Inflammatory macrophage treated with lipopolysaccharide for 1 hour (primary cell): ENCODE measurements at places on chromosomes 16 and 17.

GRCh38 chr17:33520426-33521330 lies 227.6 kb upstream of the ASIC2 start:
- peak; percentile 15 for DNase-seq

- DNase-seq: no peak
Observed at GRCh38 chr17:14505606-14506005, 204.7 kb downstream of the HS3ST3B1 start.

GRCh38 chr17:65173284-65173793 lies 36.2 kb downstream of the RGS9 start:
- DNase-seq: no peak

GRCh38 chr17:39208136-39208535 lies 8.1 kb downstream of the RPL19 start:
- DNase-seq: peak; percentile 54

DNA sequence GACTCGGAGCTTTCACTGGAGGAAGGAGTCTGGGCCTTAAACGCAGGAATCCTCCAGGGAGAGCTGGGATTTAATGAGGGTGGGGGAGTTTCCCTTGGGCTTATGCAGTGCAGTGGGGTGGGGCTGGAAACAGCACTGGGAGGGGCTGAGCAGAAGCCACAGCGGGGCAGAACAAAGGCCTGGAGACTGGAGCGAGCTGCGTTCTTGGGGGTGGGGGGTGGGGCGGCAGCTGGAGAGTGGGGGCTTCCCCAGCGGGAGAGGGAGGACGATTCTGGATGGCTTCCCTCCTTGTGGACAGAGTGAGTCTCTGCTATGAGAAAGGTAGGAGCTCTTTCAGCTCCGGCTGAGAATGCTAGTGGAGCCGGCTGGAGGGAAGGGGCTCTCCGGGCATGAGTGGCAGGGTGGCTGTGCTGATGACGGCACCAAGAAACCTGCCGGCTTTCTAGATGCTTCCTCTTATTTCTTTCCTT lies 406.0 kb downstream of the SEC14L1 start:
- DNase-seq: peak; percentile 9

DNA sequence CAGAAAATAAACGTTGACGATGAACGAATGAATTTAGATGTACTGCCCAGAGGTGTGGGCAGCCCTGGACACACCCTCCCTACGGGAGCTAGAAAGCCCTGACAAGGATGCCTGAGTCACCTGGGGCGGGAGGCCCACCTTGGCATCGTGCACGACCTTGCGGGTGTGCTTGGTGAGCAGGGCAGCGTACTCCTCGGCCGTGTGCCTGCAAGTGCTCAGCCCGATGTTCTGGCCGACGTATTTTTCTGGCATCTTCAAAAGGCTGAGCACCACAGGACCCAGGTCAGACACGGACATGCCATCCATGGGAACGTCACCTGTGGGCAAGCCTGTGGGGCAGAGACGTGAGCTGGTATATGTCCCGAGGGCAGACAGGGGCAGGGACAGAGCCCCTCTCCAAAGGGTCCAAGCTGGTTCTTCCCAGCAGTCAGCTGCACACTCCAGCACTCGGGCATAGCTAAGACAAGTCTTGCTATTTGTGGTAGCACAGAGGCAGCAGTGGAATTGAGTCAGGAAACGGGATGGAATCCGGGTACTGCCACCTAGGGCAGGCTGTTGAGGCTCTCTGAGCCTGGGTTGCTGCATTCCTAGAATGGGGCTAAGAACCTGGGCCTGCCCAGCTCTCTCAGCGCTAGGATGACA lies 10.8 kb downstream of the NMRAL1 start:
- DNase-seq: no peak

- DNase-seq: no peak
Observed at GRCh38 chr17:81420769-81421462, 25.7 kb downstream of the BAHCC1 start.

- peak; percentile 15 for DNase-seq
Observed at GRCh38 chr16:84660973-84661372, 12.7 kb downstream of the KLHL36 start.

- peak; percentile 14 for DNase-seq
Observed at GRCh38 chr17:29342158-29342765, 47.9 kb upstream of the TAOK1 start.

DNA sequence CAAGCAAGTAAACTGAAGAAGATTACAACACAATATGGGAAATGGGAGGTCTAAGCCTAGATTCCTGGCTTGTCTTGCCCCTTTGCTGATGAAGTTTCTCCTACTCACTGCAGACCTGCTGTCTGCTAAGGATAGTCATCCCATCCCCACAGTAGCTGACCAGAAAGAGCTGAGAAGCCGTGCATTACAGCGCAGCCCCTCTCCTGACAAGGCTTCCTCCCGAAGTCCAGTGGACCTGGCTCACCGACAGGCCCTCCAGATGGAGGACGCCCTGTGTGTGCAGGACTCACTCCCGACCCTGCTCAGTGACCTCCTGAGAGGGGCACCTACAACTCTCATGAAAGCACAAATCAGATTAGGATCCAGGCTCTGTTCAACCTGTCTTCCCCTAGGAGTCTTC lies 35.4 kb downstream of the KIAA0753 start:
- DNase-seq: no peak

DNA sequence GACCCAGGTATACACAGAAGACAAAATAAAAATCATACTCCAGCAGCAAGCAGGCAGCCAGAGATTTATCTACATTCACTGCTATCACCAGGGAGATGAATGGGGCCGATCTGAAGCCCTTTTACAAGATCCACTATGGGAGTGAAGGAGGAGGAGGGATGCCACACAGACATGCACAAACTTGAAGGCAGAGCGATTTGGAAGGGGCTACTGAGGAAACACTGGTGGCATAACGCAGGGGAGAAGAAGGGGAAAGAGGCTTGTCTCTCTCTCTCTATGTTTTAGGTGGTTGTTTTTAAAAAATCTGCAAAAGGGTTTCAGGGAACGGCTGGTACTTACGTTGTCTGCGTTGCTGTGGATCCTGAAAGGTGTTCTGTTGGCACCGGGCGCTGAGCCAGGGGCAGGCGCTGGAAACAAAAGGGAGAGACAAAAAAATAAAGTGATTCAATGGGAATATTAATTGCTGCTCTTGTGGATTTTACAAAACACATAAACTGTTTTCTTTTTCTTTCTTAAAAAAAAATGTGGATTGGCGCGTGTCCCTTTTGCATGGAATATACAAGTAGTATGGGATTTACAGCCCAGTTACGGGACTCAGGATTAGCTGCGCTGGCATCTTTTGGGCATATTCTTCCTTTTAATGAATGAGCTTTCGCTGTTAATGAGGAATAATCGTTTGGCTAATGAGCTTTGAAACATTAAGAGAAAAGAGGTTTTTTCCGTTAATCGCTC lies 255.3 kb upstream of the PMFBP1 start:
- no peak for DNase-seq

GRCh38 chr17:80262291-80262690 lies 1.6 kb downstream of the RNF213 start:
- no peak for DNase-seq

DNA sequence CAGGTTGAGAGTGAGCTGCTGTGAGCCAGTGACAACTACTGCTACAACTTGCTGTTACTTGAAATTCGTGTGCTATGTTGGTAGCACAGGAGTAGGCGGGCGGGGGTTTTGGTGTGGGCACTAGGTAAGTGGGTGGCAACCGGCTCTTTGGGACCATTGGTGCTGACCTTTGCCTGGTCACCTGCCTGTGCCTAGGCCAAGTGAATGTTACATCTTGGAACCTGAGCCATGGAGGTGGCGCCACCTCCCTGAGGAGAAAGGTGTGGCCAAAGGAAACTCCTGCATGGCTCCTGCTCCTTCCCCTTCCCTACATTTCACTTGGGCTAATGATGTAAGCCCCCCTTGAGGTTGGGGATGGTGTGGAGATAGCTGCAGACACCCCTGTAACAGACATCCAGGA lies 25.4 kb upstream of the ARHGAP23 start:
- no peak for DNase-seq

GRCh38 chr17:22301353-22301745 lies 609.0 kb downstream of the KCNJ18 start:
- DNase-seq: no peak

DNA sequence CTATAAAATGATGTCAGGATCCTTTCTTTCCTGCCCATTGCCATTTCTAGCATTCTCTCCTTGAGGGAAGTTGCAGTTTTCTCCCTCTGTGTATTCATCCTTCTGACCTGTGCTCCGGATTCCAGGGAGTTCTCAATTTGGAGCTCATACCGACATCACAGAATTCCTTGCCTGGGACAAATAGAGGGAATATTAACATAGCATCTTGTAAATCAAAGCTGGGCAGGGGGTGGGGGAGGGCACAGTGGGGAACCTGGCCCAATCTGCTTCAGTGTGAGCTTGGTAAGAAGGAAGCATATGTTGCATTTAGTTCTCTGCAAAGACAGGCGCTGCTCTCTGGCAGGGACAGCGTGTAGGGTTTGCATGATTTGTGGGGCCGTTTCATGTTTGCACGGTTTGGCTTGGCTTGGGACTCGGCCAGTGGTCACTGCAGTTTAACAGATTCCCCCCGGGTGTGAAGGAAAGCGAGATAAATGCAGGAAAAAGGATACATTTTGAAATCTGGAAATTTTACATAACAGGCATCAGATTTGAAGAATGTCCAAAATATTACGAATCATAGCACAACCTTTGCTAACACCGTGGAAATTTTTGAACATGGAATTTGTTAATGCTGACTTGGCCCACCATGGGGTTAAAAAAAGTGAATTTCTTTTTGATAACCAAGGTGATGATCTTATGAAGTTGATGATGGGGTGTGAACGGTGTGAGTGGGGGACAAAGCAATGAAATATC lies 178.0 kb downstream of the WWOX start:
- no peak for DNase-seq

DNA sequence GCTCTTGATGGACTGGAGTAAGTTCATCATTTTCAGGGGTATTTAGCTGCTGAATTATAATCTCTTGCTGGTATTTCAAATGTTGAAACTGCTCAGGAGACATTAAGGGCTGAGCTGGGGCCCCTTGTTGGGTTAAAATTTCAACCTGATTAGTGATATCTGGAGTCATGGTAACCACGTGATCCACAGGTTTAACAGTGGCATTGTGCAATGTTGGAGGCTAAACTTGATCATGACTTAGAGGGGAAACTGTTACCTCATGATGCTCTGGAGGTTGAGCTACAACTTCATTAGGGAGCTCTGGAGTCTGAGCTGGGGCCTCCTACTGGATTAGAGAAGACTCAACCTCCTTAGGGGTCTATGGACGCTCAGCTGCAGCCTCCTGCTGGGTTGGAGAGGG lies 17.2 kb upstream of the MPP2 start:
- no peak for DNase-seq

DNA sequence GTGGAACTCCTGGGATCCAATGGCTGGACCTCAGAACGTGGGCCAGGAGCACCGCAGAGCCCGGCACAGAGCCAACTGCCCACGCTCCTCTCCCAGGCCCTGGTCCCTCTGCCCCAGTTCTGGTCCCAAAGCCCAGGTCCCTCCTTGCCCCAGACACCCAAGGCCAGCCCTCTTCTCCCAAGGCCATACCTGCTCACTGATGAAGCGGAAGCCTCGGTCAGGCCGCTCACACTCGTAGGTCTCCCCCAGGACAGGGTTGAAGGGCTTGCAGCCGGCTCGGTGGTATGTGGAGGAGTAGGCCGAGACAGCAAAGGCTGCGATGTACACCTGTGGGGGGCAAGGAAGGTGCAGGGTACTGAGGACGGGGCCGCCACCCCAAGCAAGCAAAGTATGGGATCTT lies 8.5 kb downstream of the OSBPL7 start:
- DNase-seq: no peak

- DNase-seq: peak; percentile 74
Observed at GRCh38 chr16:4474192-4474961, at the start of gene NMRAL1. TSS of gene NMRAL1 (minus strand) at chr16:4474625. CDS start at chr16:4474132, 493 bp downstream.

DNA sequence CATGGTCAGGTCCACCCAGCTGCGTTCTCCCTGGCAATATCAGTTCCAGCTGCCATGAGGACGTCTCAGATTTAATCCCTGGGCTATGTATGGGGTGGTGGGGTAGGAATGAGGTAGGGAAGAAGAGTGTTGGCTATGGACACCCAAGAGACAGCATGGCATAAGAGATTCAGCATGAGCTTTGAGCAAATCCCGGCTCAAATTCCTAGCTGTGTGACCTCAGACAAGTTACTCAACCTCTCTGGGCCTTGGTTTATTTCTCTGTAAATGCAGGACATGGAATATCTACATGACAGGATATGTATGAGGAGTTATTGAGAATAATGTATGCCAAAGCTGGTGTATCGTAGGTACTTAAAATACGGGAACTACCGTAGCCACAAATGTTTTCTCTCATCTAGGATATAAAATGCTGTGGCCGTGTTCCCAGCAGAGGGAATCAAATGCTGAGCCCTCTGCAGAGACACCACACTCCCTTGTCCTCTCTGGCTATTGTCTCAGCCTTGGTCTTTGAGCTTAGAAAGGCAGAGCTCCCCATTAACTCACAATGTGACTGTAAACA lies 17.8 kb upstream of the LHX1 start:
- no peak for DNase-seq

DNA sequence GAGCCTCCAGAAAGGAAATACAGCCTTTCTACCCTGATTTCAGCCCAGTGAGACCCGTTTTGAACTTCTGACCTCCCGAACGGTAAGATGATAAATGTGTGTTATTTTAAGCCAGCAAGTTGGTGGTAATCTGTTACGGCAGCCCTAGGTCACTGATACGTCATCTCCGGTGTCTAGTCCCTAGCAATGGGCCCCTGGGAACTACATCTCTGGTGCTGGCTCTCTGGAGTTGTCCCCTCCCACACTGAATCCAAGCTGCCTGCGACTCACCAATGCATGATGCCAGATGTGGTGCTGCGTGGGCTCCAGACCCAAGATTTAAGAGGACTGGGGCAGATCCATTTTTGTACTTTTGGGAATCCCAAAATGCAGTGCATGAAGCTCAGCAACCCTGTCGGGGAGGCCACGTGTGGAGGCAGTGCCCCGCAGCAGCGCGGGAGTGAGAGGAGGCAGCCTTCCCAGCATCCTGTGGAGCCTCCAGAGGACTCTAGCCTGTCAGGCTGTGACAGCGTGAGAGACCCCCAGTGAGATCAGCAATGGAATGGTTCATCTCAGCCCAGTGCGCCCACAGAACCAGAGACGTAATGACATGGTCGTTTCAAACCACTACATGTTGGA lies 43.6 kb upstream of the USP7 start:
- peak; percentile 62 for DNase-seq

DNA sequence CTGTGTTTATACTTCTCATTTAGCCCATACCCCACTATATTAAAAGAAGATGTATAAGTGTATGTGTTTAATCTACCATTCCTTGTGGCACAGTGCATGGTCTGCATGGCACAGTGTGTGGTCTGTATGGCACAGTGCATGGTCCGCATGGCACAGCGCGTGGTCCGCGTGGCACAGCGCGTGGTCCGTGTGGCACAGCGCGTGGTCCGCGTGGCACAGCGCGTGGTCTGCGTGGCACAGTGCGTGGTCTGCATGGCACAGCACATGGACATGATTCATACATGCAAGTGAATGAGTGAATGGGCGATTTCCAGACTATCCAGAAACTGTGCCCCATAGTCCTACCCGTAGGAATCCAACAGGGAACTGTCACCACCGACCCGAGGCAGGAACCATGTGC lies 632.6 kb downstream of the MAF start:
- DNase-seq: no peak

DNA sequence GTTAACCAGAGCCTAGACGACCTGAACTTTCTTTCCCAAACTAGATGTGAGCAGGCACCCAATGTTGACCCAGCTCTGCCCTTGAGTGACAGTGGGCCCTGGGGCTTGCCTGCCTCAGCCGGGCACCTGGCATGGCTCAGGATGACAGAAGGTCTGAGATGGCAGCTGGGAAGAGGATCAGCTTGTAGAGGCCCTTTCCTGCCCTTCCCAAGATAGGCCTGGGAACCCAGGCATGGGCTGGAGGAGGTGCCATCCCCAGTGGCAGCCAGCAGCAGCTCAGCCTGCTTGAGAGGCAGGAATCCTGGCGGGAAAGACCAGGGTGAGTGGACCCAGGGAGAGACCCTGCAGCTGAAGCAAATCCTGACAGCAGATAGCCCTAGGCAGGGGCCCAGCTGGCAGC lies 59.1 kb downstream of the PIPOX start:
- DNase-seq: no peak
